ENCODE measurements at places on chromosomes 6 and 20. TPM values are rescaled to one million over a fixed set of nuclear protein-coding genes. Genes with fewer than 3 reads are reported as not detected.
A peak's percentile ranks its signal among the peaks of the same experiment; 100 is the strongest.

DNA sequence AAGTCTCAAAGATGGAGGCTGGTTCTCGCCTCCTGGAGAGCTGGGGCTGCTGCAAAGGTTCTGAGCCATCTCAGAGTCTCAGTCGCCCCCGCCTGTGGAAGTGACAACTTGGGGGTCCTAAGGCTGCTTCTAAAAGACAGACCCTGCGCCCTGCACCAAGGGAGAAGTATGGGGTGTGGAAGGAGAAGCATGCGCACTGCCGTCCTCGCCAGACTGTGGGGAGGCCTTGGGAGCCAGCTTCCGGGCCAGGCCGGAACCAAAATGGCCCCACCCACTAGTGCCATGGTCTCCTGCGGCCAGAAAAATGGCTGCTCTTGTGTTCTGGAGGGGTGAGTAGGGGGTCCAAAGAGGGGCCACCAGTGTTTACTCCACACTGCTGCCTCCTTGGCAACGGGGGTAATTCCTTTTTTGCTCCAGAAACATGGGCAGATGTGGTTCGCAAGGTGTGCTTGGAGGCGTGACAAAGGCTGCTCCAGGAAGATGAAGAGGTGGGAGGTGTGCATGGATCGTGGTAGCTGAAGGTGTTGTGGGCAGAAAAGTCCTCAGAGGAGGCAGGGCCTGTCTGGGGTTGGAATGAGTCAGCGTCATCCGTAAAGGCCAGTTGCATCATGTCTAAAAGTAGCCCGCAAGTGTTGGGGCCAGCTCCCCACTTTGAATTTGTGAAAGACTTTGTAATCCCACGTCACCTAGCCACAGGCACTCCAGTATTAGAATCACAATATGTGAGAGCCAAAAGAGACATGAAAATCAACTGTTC, 329.8 kb upstream of the SOX4 start:
- H3K27ac ChIP-seq, result no peak overlapping the region
- no peaks in the 10 kb centered on the region for H3K4me1 ChIP-seq
- DNase-seq, result no peak
- no peaks in the 10 kb centered on the region for H3K36me3 ChIP-seq
- no peak overlapping the region for H3K4me3 ChIP-seq
- H3K27me3 ChIP-seq, result no peaks in the 10 kb centered on the region

- no peaks in the 10 kb centered on the region for H3K36me3 ChIP-seq
- peak overlapping the region; percentile 48 for H3K4me3 ChIP-seq
- no peak overlapping the region for H3K27ac ChIP-seq
- H3K4me1 ChIP-seq, result peaks cover 5% of the 10 kb centered on the region
- peaks cover 57% of the 10 kb centered on the region for H3K27me3 ChIP-seq
Observed at GRCh38 chr6:30127238-30128093, 8.5 kb upstream of the TRIM40 start.

- DNase-seq, result no peak
- no peaks in the 10 kb centered on the region for H3K27me3 ChIP-seq
- H3K4me3 ChIP-seq, result no peak overlapping the region
- no peak overlapping the region for H3K27ac ChIP-seq
Observed at GRCh38 chr20:53038299-53038698, 66.1 kb downstream of the TSHZ2 start.

GRCh38 chr20:13260650-13261279, 39.7 kb downstream of the ISM1 start:
- no peaks in the 10 kb centered on the region for H3K36me3 ChIP-seq
- H3K4me3 ChIP-seq, result no peak overlapping the region
- no peak overlapping the region for H3K27ac ChIP-seq
- no peak for DNase-seq

GRCh38 chr6:163992056-163992455, 577.5 kb downstream of the QKI start:
- no peaks in the 10 kb centered on the region for H3K27me3 ChIP-seq
- no peaks in the 10 kb centered on the region for H3K4me1 ChIP-seq
- no peak overlapping the region for H3K27ac ChIP-seq
- no peaks in the 10 kb centered on the region for H3K36me3 ChIP-seq

Gene SLC17A9
- total RNA-seq, result 0.89 TPM
